Sigmoid colon (tissue), 7 donors: ENCODE measurements at places on chromosomes 11 and 22.

DNA sequence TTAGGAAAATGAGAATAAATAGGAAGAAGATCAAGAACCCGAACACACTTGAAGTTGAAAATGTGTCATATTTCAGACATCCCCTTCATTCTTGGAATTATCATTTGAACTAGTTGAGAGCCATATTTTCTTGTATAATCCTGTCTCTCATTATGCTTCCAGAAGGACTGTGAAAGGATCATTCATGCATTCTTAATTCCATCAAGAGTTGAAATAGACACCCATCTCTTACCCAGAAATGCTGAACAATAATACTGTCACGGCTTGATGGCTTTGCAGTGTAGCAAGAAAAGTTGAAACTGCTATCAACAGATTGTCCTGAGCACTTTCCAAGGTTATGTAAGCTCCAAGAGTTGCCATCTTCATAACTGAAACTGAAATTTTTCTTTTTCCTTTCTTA, 79.7 kb downstream of the ARHGAP42 start:
- DNase-seq = no peak

GRCh38 chr22:23137905-23138561, 3.8 kb downstream of the RSPH14 start:
- DNase-seq = no peak

DNA sequence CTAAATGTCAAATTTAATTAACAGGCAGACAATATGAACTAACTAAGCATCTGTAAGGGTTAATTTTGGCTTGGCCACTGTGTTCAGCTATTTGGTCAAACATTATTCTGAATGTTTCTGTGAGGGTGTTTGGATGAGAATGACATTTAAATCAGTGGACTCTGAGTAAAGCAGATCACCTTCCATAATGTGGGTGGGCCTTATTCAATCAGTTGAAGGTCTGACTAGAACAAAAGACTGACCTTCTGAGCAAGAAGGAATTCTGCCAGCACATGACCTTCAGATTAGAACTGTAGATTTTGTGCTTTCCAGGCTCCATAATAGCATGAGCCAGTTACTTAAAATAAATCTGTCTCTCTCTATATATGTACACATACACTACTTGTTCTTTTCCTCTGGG, 12.0 kb upstream of the EED start:
- DNase-seq = no peak

GRCh38 chr22:17264321-17265052, 45.3 kb upstream of the ADA2 start:
- no peak for DNase-seq

DNA sequence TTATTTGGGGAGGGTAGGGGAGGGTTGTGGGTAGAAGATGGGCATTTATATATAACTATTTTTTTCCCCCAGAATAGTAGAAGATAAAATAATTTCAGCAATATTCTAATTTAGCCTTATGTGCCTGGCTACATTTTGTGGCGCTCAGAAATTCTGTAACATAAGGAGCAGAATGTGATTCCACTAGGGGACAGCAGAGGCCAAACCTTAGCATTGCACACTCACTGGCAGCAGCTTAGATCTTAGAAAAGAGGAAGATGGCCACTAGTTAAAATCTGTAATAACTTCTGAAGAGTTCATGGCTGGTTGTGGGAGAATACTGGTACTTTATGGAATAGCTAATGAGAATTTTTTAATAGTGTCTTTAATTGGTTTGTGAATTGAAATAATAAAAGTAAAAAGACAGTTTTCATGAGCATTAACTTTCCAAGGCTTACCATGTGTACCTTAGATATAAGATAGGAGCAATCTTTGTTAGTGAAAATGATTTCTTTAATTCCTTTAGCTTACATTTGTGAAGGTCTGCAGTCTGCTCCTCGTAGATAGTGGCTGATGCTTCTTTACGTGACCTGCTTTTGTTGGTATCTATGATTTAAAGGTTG, 33.1 kb downstream of the DDX10 start:
- DNase-seq = no peak

DNA sequence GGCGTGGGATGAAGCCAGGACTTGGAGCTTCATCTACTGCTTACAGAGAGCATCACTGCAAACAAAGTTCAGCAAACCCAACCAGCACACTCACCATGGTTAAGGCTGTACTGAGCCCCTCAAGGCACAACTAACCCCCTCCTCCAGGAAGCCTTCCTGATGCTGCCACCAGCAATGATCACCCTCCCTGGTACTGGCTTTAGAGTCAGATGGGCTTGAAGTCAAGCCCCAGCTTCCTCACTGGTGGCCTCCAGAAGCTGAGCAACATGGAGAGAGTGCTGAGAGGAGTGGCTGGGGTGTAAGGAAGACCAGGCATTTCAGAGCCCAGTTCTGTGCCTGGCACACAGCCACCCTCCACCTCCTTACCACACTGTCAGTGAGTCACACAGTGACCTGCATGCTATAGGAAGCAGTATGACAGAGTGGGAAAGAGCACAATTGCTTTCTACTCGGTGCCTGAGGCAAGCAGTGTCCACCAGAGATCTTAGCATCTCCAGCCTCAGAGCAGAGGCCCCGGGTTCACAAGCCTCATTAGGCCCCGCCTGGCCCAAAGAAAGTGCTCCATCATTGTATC, 24.7 kb upstream of the BAIAP2L2 start:
- DNase-seq = peak; percentile 37

GRCh38 chr11:27039873-27040272, 742 bp upstream of the BBOX1 start:
- DNase-seq = no peak

GRCh38 chr22:36778020-36778419, 2.1 kb upstream of the IFT27 start:
- DNase-seq = no peak

GRCh38 chr22:21055564-21055834, 9.8 kb downstream of the LRRC74B start:
- DNase-seq = no peak

DNA sequence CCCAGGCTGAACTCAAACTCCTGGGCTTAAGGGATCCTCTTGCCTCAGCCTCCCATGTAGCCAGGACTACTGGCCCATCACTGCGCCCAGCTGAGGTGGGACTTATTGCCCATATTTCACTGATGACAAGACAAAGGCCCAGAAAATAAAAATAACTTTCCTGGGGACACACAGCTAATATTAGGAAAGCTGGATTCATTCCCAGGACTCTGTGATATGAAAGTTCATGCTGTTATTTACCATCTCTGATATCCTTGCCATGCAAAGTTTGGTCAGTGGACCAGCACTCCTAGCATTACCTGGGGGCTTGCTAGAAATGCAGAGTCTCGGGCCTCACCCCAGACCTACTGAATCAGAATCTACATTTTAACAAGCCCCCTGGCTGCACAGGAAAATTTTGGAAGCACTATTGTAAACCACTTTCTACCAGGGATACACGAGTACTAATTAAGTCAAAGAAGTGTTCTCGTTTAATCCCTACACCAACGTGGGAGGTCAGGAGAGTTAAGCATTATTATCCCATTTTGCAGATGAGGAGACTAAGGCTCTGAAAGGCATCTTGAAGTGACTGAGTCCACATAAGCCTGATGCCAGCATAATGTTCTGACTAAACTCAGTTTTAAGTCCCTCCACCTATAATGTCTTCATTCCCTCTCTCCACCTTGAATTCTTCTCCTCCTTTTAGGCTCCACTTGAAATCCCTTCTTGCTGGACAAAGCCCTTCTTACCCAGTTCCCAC, 2.5 kb upstream of the FAM83F start:
- no peak for DNase-seq

DNA sequence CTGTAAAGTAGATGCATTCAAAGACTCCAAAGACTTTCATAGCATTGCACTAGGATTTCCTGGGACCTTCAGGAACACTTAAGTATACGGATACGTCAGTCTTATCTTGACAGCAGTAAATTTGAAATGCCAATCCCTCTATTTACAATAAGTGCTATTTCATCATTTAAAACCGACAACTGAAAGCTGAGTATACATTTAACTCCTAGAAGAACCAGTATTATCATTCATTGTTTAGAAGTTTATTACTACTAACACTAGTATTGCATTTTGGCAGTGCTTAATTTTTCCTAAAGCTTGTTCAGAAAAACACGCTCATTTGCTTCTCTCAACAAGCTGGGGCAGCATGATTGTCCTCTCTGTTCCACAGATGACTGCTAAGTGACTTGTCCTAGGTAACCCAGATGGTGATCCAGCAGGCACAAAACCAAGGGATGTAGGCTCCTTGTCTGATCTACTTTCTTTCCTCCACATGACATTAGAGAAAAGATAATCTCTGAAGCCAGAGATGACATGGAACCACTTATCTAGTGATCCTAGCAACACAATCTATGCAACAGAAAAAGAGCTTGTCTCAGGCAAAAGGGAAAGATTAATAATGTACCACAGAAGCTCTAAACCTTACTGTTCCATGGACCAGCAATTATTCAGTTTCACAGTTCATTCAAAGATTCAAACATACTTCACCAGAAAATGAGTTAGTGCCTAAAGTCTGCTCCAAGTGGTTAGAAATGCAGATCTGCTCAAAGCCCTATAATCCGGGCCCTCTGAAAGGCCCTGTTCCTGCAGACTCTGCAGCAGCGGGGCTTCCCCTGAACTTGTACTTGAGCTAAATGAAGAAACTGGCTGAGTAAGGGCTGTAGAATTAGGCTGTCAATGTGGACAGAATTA, 5.2 kb downstream of the MAML2 start:
- DNase-seq = no peak

DNA sequence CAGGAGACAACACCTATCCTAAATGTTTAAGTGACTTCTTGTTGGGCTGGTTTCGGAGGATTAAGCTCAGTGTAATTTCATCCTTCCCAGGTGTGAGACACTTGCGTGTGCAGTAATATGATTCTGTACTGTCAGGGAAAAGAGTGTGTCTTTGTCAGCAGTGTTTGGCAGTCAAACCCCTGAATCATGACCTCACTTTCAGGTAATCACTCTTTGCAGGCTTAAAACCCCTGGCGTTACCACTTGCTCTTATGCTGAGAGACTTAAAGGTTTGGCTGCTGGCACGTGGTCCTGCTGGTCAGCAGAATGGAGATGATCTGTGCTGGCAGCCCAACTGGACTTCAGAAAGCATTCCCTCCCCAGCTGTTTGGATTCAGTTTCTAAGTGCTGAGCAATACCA, 56.1 kb downstream of the APIP start:
- DNase-seq = no peak

GRCh38 chr11:22730319-22730718, 63.9 kb downstream of the GAS2 start:
- no peak for DNase-seq

DNA sequence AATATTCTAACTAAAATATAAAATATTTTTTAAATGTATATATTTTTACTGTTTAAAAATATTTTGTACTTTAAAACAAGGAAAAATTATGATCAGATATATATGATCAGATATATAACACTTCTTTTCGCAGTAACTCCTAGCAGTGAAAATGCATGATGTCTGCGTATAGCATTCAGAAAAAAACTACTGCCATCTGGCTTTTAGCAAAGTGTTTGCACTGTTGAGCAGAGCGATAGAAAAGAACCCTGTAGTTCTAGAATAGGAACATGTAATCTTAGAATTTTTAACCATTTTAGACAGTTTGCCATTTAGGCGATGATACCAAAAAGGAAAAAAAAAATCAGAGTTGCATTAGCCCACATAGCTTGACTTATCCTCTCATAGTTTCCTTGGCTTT, 370.4 kb upstream of the ANO3 start:
- DNase-seq = no peak

DNA sequence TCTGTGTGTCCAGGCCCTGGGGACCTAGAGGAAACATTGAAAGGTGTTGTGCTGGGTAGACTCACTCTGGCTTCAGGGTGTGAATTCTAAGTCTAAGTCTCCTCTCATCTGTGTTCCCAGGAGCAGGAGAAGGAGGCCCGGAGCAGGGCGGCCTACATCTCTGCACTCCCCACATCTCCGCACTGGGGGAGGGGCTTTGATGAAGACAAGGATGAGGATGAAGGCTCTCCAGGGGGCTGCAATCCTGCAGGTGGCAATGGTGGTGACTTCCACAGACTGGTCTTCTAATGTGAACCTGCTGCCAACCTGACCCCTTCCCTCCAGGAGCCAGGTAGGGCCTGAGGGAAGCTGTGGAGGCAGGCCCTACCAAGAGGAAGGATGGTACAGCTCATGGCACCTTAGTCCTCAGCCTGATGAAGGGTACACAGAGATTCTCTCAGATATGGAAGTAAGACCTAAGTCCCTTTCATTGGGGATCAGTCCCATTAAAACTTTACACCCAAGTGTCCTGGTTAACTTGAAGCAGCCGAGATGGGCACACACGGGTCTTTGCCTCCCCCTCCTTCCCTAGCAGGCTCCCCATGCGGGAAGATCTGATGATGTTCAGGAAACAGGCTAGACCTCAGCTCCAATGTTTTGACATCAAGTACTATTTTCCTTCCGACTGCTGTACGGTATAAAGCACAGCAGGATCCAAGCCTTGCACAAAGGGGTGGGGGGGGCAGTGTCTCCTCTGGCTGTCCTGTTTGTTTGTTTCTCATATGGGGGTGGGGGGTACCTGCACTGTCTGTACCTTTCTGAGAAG, 25.0 kb downstream of the USP35 start:
- DNase-seq = peak; percentile 48
